ENCODE measurements at places on chromosomes 6 and 20.
A peak's percentile ranks its signal among the peaks of the same experiment; 100 is the strongest.

DNA sequence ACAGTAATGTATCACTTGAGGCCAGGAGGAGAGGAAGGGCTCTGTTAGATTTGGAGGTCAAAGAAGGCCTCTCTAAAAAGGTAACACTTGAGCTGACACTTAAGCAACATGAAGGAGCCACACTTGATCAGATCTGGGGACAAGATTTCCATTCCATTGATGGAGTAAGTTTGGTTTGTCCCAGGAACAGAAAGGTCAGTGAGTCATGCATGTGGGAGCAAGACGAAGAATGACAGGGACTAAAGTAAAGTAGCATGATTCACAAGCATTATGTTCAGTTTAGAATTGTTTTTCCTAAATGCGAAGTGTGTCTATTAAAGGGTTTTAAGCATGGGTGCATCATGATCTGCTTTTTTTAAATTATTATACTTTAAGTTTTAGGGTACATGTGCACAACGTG lies 47.4 kb downstream of the COL21A1 start:
- H3K4me1 ChIP-seq: no peaks in the 10 kb centered on the region
- no peak overlapping the region for H3K27ac ChIP-seq
- no peaks in the 10 kb centered on the region for H3K27me3 ChIP-seq

- peaks cover 37% of the 10 kb centered on the region for H3K4me1 ChIP-seq
- H3K27me3 ChIP-seq: no peaks in the 10 kb centered on the region
- no peak overlapping the region for H3K27ac ChIP-seq
- DNase-seq: no peak
- peaks cover 60% of the 10 kb centered on the region for H3K36me3 ChIP-seq
- no peak overlapping the region for H3K4me3 ChIP-seq
These were observed 115.9 kb downstream of the FYN start for GRCh38 chr6:111757342-111757741.

- H3K27ac ChIP-seq: no peak overlapping the region
- DNase-seq: no peak
- H3K4me1 ChIP-seq: peaks cover 49% of the 10 kb centered on the region
- H3K36me3 ChIP-seq: peaks cover 16% of the 10 kb centered on the region
These were observed 165.1 kb downstream of the CDKAL1 start for GRCh38 chr6:20699402-20699801.

DNA sequence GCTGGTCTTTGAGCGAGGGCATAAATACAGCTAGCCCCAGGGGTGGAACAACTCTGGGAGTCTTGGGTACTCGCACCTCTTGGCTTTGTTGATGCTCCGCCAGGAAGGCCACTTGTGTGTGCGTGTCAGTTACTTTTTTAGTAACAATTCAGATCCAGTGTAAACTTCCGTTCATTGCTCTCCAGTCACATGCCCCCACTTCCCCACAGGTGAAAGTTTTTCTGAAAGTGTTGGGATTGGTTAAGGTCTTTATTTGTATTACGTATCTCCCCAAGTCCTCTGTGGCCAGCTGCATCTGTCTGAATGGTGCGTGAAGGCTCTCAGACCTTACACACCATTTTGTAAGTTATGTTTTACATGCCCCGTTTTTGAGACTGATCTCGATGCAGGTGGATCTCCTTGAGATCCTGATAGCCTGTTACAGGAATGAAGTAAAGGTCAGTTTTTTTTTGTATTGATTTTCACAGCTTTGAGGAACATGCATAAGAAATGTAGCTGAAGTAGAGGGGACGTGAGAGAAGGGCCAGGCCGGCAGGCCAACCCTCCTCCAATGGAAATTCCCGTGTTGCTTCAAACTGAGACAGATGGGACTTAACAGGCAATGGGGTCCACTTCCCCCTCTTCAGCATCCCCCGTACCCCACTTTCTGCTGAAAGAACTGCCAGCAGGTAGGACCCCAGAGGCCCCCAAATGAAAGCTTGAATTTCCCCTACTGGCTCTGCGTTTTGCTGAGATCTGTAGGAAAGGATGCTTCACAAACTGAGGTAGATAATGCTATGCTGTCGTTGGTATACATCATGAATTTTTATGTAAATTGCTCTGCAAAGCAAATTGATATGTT lies 19.2 kb downstream of the IRF4 start:
- peaks cover 85% of the 10 kb centered on the region for H3K36me3 ChIP-seq
- H3K4me1 ChIP-seq: peaks cover 44% of the 10 kb centered on the region
- DNase-seq: no peak
- peak overlapping the region; percentile 89 for H3K27ac ChIP-seq
- no peak overlapping the region for H3K4me3 ChIP-seq
